Breast epithelium (tissue), 4 donors: ENCODE measurements at places on chromosomes 13 and 19.

DNA sequence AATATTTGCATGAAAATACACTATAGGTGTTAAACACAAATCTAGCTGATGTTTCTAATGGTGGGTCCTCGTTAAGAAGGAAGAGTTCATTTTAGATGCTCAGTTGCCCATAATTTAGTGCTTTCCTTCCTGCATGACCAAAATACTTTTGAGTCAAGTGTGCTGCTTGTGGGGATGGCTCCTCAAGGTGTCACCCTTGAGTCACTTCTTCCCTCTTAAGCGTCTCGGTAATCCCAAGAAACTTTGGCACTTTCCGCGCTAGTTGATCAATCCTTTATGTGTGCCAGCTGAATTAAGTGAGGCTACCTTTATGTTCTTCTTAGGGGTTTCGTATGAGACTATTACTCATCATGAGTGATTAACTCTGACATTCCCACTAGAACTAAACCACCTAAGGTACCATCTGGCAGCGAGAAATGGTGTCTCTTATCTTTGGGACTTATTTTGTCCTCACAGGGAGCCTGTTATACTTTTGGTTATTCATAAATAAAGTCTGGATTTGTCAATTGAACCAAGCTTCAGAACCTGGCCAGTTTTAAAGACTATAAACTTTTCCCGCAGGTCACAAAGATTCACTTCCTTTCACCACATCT is 106.8 kb downstream of the NHLRC3 start:
- no peak overlapping the region for H3K4me3 ChIP-seq
- H3K27me3 ChIP-seq, result no peaks in the 10 kb centered on the region
- H3K36me3 ChIP-seq, result no peaks in the 10 kb centered on the region

- peak overlapping the region; percentile 78 for H3K27ac ChIP-seq
- H3K36me3 ChIP-seq, result no peaks in the 10 kb centered on the region
- H3K27me3 ChIP-seq, result no peaks in the 10 kb centered on the region
Observed at GRCh38 chr13:46297361-46297811, 85.7 kb downstream of the LRRC63 start.

GRCh38 chr19:1270213-1270853 is 1.2 kb downstream of the CIRBP start:
- H3K27me3 ChIP-seq, result no peaks in the 10 kb centered on the region
- peaks cover 53% of the 10 kb centered on the region for H3K4me1 ChIP-seq
- peaks cover 5% of the 10 kb centered on the region for H3K36me3 ChIP-seq
- DNase-seq, result no peak

DNA sequence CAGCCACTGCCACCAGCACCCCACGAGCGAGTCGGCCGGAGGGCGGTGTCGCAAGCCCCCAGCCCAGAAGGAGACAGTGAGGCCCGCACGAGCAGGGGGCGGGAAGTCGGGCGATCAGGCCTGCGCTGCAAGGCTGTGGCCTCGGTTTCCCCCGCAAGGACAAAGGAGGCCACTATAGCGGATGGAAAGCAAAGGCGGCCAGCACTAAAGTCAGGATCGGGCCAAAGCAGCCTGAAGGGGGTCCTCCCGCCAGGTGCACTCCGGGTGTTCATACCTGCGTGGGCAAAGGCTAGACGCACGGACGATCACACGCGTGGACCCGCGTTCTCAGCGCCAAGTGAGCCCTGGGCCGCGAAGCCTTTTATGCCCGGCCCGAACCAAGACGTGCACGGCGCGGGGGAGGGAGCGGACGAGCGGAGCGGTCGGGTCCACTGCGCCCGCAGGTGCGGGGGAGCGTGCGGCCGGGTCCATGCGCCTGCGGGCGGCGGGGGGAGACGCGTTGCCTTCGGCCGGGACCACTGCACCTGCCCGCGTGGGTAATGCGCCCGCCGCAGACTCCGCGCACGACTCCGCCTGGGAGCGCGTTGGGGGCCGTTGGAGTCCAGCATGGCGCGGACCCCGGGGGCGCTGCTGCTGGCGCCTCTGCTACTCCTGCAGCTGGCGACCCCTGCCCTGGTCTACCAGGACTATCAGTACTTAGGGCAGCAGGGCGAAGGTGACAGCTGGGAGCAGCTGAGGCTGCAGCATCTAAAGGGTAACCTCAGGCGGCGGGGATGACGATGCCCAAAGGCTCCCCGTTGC is at the start of the genes PRDX2 and THSD8:
PRDX2 (minus strand) TSS at position 335 of the 801 bp plus-strand sequence. CDS start 539 bp downstream, outside the sequence.
THSD8 (plus strand) TSS at position 604 of the 801 bp plus-strand sequence; CDS start at position 607, 3 bp downstream.
- DNase-seq, result peak; percentile 76
- H3K4me3 ChIP-seq, result peak within 1 kb of the TSS; percentile 96
- H3K36me3 ChIP-seq, result no peaks in the 10 kb centered on the region
- H3K27me3 ChIP-seq, result no peaks in the 10 kb centered on the region
- peaks cover 7% of the 10 kb centered on the region for H3K4me1 ChIP-seq

- no peak overlapping the region for H3K4me3 ChIP-seq
- no peak overlapping the region for H3K27ac ChIP-seq
- no peaks in the 10 kb centered on the region for H3K4me1 ChIP-seq
- peaks cover 6% of the 10 kb centered on the region for H3K36me3 ChIP-seq
- H3K27me3 ChIP-seq, result no peaks in the 10 kb centered on the region
Observed at GRCh38 chr13:28705461-28706083, 13.2 kb downstream of the SLC46A3 start.

GRCh38 chr19:53772943-53773342 is 51.2 kb downstream of the NLRP12 start:
- no peak overlapping the region for H3K4me3 ChIP-seq
- DNase-seq, result peak; percentile 21
- no peaks in the 10 kb centered on the region for H3K36me3 ChIP-seq
- no peaks in the 10 kb centered on the region for H3K27me3 ChIP-seq

GRCh38 chr19:10209315-10209714 is 14.6 kb upstream of the DNMT1 start:
- no peak for DNase-seq
- H3K4me3 ChIP-seq, result no peak overlapping the region
- no peaks in the 10 kb centered on the region for H3K27me3 ChIP-seq
- H3K4me1 ChIP-seq, result no peaks in the 10 kb centered on the region

GRCh38 chr19:55588738-55589137 is 8.1 kb upstream of the ZNF579 start:
- no peaks in the 10 kb centered on the region for H3K36me3 ChIP-seq
- no peak overlapping the region for H3K4me3 ChIP-seq
- H3K27ac ChIP-seq, result no peak overlapping the region
- DNase-seq, result no peak
- no peaks in the 10 kb centered on the region for H3K27me3 ChIP-seq

DNA sequence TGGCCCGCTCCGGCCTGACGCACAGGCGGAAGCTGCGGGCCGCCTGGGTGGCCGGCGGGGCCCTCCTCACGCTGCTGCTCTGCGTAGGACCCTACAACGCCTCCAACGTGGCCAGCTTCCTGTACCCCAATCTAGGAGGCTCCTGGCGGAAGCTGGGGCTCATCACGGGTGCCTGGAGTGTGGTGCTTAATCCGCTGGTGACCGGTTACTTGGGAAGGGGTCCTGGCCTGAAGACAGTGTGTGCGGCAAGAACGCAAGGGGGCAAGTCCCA is 4.4 kb downstream of the FFAR1 start:
- peak; percentile 47 for DNase-seq
- H3K27ac ChIP-seq, result no peak overlapping the region
- no peak overlapping the region for H3K4me3 ChIP-seq
- H3K27me3 ChIP-seq, result no peaks in the 10 kb centered on the region

- peaks cover 18% of the 10 kb centered on the region for H3K27me3 ChIP-seq
- H3K27ac ChIP-seq, result no peak overlapping the region
- DNase-seq, result no peak
- no peaks in the 10 kb centered on the region for H3K4me1 ChIP-seq
- H3K36me3 ChIP-seq, result no peaks in the 10 kb centered on the region
Observed at GRCh38 chr19:406971-407510, 1.9 kb downstream of the C2CD4C start.

- no peaks in the 10 kb centered on the region for H3K36me3 ChIP-seq
- H3K27me3 ChIP-seq, result no peaks in the 10 kb centered on the region
- H3K4me3 ChIP-seq, result no peak overlapping the region
Observed at GRCh38 chr13:74570046-74570445, 435.8 kb upstream of the KLF12 start.

- H3K4me3 ChIP-seq, result no peak overlapping the region
- no peak overlapping the region for H3K27ac ChIP-seq
- DNase-seq, result no peak
- no peaks in the 10 kb centered on the region for H3K27me3 ChIP-seq
- H3K36me3 ChIP-seq, result no peaks in the 10 kb centered on the region
Observed at GRCh38 chr13:23612731-23613130, 42.5 kb downstream of the TNFRSF19 start.

DNA sequence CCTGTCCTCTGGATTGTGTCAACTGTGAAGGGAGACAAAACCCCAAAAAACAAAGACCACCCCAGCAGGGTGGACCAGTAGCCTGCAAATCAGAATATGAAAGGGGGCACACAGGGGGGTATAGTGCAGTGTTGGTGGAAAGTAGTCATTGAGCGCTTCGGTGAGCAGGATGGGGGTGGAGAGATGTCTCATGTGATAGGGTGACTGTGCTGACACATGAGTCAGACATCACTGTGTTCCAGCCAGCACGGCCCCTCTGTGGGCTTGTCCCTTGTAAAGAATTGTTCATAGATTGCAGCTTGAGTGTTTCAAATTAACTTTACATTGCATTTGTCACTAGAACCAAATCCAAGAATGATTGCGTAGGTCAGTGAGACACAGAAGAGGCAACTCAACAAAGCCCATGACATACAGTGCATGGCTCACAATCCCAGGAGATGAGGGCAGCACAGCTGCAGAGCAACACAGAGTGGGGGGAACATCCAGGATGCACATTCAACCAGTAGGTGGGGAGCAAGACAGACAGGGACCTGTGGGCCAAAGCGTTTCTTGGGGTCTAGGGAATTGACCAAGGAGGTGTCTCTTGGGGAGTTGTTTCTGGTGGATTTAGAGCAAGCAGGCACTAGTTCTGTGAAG is 7.5 kb downstream of the ZNF440 start:
- H3K4me1 ChIP-seq, result no peaks in the 10 kb centered on the region
- no peak overlapping the region for H3K4me3 ChIP-seq
- H3K36me3 ChIP-seq, result no peaks in the 10 kb centered on the region
- H3K27me3 ChIP-seq, result no peaks in the 10 kb centered on the region

DNA sequence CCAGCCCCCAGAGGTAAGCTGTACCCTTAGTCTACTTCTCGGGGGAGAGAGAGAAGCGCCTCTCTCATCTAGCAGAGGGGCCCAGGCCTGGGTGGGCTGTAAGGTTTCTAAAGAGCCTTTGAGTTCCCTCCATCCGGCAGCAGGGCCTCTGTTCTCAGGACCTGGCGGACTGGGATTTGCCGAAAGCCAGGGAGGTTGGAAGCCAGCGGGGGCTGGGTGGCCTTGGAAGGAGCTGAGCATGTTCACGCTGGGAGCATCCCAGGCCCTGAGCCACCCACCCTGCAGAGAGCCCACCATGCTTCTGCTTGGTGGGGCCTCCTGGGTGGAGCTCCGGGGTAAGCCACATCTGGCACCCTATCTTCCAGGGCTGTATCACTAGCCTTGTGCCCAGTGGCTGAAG is 7.8 kb downstream of the SLC7A10 start:
- H3K4me1 ChIP-seq, result no peaks in the 10 kb centered on the region
- no peaks in the 10 kb centered on the region for H3K27me3 ChIP-seq
- no peak for DNase-seq
- no peak overlapping the region for H3K27ac ChIP-seq
- H3K36me3 ChIP-seq, result no peaks in the 10 kb centered on the region

DNA sequence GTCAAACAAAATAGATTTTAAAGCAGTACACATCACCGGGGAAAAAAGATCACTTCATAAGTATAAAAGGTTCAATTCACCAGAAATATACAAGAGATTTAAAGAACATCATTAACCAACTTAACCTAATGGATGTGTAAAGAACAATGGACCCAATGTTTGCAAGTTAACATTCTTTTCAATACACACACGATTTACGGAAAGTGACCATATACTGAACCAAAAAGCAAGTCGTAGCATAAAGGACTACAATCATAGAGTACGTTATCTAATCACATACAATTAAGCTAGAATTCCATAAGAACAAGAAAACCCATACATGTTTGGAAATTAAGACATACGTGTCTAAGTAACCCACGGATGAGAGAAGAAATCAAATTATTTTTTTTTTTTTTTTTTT is 9.6 kb downstream of the TGDS start:
- no peaks in the 10 kb centered on the region for H3K36me3 ChIP-seq
- H3K27me3 ChIP-seq, result no peaks in the 10 kb centered on the region
- DNase-seq, result no peak
- H3K27ac ChIP-seq, result no peak overlapping the region

DNA sequence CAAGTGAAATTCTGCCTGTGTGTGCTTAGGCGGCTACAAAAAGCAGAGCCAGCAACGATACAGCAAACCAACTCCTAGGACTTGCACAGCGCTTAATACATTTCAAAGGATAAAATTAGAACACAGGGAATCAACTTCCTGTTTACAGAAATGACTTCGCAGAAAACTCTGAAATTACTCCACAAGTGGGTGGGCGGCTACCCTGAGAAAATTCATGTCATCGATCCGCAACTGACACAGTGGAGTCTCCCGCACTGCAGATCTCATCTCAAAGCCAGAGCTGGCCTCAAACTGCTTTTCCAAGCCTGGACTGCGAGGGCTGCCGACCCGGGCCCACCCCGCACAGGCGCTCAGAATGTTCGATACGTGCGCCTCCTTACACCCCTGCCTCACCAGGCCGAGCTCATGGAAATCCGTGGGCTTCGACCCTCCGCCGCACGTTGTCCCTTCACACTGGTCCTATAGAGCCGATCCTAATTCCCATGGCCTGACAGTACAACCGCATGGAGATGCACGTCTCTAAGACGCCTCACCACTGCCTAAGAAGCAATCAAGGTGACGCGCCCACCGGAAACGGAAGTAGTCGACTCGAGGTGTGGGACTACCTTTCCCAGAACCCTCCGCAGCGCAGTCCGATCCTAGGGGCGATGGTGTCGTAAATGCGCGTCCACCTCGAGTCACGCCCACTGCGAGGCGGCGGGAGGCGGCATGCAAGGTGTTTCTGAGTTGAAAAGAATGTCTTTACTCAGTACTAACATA is at the start of gene ZNF229:
ZNF229 (minus strand) TSS at position 557 of the 759 bp plus-strand sequence. CDS start 5,625 bp downstream, outside the sequence.
- no peaks in the 10 kb centered on the region for H3K27me3 ChIP-seq
- no peaks in the 10 kb centered on the region for H3K4me1 ChIP-seq
- H3K36me3 ChIP-seq, result no peaks in the 10 kb centered on the region
- H3K27ac ChIP-seq, result no peak within 1 kb of the TSS
- peak within 1 kb of the TSS; percentile 68 for H3K4me3 ChIP-seq

- H3K4me3 ChIP-seq, result no peak overlapping the region
- no peaks in the 10 kb centered on the region for H3K4me1 ChIP-seq
- DNase-seq, result no peak
- no peak overlapping the region for H3K27ac ChIP-seq
- no peaks in the 10 kb centered on the region for H3K27me3 ChIP-seq
Observed at GRCh38 chr13:28744656-28745055, 25.9 kb upstream of the SLC46A3 start.

DNA sequence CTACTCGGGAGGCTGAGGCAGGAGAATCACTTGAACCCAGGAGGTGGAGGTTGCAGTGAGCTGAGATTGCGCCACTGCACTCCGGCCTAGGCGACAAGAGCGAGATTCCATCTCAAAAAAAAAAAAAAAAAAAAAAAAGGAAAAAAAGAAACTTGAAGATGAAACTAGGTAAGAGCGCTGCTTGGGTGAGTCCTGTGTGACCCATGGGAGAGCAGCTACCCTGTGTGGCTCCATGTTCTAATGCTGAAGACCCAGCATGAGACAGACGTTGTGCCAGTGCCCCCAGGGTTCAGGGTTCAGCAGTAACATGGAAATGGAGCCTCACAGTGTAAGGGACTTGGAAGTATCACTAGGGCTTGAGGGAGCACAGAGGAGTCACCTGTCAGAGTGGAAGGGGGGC is 5.9 kb downstream of the ZNF784 start:
- no peaks in the 10 kb centered on the region for H3K27me3 ChIP-seq
- peaks cover 22% of the 10 kb centered on the region for H3K36me3 ChIP-seq
- no peak for DNase-seq
- H3K27ac ChIP-seq, result no peak overlapping the region
- H3K4me3 ChIP-seq, result no peak overlapping the region
- no peaks in the 10 kb centered on the region for H3K4me1 ChIP-seq
